ENCODE measurements at places on chromosomes 5 and 9.
A peak's percentile ranks its signal among the peaks of the same experiment; 100 is the strongest.

DNA sequence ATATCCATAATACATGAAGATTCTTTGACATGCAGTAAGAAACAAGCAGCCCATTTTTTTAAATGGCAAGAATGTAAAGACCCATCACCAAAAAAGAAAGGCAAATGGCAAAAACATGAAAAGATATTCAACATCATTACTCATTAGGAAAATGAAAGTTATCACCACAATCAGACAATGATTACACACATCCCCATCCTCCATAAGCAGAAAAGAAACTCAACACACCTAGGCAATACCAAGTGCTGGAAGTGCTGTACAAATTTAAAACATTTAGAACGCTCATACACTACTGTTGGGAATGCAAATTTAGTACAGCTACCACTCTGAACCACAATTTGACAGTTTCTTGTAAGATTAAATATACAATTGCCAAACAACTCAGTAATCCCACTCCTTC lies 466.7 kb downstream of the ACTL7B start:
- no peak for DNase-seq

- DNase-seq = no peak
Observed at GRCh38 chr9:28600226-28600625, 1026.9 kb upstream of the C9orf72 start.

DNA sequence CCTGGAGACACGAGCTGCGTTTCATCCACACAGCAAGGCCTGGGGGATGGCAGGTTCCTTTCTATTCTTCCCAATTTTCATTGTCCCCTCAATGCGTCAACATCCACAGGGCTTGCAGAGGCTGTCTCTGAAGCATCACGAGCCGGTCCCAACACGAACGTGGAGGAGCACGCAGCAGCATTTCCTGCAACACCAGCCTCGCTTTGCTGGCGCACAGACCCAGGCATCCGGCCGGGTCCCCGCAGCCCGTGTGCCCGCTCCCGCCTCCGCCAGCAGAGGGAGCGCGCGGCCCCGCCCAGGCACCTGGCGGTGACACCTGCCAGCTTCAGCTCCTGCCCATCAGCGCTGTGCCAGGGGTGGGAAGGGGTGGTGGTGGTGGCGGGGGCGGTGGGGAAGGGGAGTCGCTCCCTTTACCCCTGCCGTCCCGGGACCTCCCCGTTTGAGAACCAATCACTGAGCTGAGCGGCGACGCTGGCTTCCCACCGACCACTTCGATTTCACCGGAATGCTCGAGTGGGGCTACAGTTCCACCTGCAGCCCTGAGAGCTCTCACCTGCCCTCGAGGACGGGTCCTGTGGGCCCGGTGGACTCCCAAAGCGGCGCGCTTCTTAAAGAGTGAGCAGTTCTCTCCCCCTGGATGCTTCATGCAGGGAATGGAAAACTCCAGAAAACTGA lies 464.5 kb downstream of the ICE1 start:
- no peak for DNase-seq

DNA sequence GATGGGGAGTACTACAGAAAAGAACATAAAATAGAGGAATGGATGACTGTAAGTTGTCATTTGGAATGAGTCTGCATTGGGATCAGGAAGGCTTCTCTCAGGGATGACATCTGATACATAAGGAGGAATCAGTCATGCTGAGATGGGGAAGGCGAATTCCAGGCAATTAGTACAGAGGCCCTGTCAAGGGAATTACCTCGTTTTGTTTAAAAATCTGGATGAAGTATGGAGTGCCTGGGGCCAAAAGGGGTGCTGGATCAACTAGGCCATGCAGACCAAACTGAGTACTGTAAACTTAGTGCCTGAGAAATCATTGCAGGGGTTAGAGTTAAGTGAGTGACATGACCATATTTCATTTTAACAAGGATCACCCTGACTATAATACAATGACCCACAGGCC lies 30.5 kb downstream of the JAKMIP2 start:
- no peak for DNase-seq

DNA sequence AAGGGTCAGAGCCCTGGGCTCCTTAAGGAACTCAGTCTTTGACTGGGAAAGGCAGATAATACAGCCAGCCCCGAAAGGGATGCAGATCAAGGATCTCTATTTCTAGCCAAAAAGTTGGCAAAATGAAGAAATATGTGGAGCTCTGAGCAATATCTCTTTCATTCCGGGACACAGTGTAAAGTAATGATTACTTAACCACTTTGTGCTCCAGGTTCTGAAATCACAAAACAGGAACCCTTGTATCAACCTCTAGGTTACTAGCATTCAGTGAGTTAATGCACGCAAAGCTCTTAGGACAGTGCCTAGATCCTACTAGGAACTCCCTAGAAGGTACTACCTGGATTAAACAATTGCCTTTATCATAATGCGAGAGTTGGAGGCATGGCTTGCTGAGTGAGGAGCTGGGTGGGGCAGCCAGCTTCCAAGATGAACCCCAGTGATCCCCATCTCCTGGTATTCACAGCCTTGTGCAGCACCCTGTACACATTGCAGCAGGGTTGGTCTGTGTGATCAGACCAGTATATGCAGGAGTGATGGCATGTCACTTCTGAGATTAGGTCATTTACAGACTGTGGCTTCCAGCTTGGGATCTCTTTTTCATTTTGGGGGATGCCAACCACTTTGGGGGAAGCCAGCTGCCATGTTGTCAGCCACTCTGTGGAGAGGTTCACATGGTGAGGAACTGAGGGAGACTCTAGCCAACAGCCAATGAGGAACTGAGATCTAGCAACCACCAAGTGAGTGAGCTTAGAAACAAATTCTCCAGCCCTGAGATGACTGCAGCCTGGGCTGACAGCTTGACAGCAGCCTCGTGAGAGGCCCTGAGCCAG lies 103.1 kb upstream of the SLC44A1 start:
- no peak for DNase-seq

DNA sequence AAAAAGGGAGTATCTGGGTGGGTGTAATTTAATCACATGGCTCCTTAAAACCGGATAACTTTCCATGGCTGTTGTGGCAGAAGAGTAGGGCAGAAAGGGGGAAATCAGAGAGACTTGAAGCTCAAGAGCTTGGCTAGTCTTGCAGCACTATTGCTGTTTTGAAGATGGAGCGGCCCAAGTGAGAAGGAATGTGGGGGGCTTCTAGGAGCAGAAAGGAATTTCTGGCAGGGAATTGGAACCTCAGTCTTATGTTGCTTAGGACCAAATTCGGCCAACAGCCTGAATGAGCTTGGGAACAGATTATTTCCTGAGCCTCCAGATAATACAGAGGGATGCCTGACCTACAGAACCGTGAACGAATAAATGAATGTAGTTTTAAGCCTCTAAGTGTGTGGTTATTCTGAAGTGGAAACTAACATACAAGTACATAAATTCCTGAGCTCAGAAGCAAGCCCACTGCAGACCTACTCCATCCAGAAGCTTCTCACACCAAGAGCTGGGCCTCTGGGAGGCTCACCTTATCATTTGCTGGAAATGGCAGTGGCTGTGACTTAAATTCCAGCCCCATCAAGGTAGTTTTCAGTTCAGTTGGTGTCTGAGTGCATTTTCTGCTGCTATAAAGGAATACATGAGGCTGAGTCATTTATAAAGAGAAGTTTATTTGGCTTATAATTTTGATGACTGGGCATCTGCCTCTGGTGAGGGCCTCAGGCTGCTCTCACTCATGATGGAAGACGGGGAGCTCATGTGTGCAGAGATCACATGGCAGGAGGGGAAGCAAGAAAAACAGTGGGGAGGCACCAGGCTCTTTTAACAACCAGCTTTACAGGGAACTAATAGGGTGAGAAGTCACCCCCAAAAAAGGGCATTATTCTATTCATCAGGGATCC lies 15.3 kb upstream of the TMEM174 start:
- no peak for DNase-seq

GRCh38 chr5:42756606-42757601 lies at the start of gene CCDC152:
CCDC152 (plus strand) TSS chr5:42756818; CDS start chr5:42759122, 2,304 bp downstream.
- DNase-seq = no peak

DNA sequence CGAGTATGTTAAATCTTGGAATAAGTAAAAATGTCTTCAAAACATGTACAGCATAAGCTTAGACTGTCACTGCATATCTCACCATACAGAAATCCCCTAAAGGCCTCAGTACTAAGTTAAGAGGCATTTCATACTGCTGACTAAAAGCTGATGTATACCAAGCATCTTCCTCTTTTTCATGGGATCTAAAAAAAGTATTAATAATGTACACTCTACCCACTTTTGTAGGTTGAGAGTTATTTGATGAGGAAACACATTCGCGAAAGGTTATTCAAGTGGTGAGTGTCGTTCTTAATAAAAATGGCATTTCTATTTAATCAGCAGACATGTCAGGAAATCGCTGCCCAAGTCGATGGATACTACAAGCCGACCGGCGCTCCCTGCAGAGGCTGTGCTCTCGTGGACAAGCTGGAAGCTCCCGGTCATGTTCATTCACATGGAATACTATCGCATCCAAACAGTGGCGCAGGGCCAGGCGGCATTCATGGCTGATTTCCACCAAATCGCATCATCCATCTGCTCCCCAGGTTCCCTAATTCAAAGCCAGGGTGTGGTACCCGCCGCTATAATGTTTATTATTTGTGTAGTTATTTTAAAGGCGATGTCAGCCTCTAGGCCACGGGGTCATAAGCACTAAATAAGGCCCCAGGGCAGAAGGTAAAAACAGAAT lies 724 bp downstream of the SGTB start:
- DNase-seq = peak; percentile 68

DNA sequence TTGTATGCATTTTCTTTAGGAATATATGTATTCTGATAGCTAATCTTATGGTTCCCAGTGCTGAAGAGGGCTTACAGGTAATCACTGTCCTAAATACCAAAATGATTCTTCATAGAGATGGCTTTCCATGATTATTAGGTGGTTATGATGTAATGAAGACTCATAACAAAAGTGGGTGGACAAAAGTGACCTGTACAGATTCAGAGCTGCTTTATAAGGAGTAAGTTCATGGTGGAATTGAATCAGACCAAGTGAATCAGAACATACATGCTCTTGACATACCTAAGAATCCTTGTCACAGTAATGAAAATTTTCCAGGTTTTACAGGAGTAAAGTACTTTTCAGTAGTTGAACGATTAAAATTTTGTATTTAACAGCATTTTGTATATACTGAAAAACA lies 105.6 kb downstream of the NIPBL start:
- no peak for DNase-seq

- no peak for DNase-seq
Observed at GRCh38 chr9:135212961-135213360, 125.5 kb downstream of the OLFM1 start.

DNA sequence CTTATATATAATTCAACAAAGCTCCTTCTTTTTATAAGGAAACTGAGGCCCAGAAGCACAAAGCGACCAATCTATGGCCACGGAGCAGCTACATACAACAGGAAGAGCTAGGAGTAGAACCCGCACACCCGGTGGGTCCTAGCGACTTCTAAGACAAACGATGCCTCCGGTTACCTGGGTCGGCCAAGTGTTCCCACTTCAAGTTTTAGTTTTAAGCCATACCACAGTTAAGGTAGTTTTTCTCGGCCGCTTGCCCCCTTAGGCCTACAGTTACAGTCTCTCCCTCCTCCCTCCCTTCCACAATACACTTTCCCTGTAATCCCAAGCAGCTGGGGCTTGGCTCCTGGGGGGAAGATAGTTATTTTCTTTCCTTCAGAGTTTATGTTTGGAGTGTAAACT lies 533 bp downstream of the SREK1IP1 start:
- DNase-seq = peak; percentile 61

DNA sequence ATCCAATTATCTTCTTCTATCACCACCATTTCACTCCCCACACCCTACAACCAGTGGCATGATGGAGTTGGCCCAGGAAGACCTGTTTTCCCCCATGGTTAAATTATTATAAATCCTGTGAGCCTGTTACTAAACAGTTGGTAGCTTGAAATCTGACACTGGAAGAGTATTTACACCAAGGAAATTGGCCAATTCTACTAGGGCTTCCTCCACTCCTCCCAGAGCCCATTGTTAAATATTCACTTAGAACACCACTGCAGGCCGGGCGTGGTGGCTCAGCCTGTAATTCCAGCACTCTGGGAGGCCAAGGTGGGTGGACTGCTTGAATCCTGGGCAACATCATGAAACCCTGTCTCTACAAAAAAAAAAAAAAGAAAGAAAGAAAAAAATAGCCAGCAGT lies 32.4 kb upstream of the CKS2 start:
- no peak for DNase-seq

- DNase-seq = no peak
Observed at GRCh38 chr5:14730881-14731280, 66.4 kb downstream of the OTULIN start.

- peak; percentile 98 for DNase-seq
Observed at GRCh38 chr5:157384971-157385709, 74.9 kb upstream of the NIPAL4 start.

DNA sequence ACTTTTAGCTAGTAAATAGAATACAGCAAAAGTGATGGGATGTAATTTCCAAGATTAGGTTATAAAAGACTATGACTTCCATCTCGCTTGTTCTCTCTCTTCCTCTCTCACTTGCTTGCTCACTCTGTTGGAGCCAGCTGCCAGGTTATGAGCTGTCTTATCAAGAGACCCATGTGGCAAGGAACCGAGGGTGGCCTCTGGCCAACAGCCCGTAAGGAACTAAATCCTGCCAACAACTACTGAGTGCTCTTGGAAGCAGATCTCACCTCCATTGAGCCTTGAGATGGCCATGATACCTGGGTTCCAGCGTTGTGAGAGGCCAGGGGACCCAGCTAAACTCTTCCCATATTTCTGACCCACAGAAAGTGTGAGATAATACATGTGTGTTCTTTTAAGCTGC lies 636.1 kb downstream of the ACTL7B start:
- DNase-seq = no peak

DNA sequence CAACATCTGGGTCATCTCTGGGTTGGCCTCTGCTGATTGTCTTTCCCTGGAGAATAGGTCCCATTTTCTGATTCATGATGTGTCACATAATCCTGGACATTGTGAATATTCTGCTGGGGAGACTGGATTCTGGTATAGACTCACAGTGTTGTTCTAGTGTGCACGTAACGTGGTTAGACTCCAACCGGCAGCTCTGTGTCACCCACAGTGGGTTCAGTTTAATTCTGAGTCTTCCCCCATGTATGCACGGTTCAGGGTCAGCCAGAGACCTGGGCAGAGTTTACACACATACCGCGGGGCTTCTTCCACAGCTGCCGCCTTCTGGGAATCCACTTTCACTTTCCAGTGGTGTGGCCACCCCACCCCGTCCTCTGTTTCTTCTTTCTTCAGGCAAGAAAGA lies 38.0 kb upstream of the LRRC14B start:
- no peak for DNase-seq

DNA sequence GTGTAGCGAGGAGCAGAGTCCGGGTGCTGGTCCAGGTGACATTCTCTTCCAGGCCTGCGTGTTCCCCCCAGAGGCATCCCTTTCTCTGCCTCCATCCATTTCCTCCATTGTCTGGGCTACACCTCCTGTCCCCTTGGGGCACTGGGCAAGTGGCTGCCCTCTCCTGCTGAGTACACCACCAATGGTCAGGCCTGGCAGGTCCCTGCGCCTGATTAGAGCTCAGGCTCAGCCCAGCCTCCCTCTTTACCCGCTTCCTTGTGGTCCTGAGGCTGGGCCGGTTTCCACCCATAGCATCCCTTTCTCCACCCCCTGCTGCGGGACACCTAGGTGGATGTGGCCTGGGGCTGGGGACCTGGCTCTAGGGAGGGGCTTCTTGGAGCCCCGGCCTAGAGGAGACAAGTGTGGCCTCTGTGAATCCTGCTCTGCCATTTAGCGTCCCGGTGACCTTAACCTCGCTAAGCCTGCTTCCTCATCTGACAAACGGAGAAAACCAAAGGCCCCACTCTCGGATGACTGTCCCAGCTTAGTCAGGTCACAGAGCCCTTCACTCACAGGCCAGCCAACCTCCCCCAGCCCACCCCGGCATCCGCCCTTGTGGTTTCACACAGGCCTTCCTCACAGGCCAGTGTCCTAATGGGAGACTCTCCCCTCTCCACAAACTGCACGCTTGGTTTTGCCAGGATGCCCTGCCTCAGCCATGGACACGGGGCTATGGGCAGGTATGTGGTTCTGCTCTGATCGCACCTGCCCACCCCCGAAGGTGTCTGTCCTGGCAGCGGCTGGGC lies 12.9 kb downstream of the DOLPP1 start:
- DNase-seq = no peak

All from skin of body (tissue), 3 donors.